Ascending aorta (tissue), 2 donors: ENCODE measurements at places on chromosomes 2 and 18. TPM values are rescaled to one million over a fixed set of nuclear protein-coding genes. Genes with fewer than 3 reads are reported as not detected.

DNA sequence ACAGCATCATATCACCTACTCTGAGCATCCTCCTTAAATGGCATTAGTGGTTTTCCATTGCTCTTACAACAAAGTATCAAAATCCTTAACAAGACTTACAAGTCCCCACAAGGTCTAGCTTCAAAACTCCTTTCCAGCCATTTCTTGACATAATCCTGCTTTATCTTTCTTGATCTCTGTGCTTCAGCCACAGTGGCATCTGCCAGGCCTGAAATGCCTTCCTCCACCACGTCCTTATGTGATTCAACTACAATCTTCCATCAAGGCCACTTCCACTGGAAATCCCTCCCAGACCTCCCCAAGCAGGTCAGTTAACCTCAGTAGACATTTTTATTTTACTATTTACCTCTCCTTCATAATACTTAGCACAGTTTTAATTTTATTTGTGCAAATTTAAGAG is 83.8 kb upstream of the CCDC150 start:
- no peak for DNase-seq

DNA sequence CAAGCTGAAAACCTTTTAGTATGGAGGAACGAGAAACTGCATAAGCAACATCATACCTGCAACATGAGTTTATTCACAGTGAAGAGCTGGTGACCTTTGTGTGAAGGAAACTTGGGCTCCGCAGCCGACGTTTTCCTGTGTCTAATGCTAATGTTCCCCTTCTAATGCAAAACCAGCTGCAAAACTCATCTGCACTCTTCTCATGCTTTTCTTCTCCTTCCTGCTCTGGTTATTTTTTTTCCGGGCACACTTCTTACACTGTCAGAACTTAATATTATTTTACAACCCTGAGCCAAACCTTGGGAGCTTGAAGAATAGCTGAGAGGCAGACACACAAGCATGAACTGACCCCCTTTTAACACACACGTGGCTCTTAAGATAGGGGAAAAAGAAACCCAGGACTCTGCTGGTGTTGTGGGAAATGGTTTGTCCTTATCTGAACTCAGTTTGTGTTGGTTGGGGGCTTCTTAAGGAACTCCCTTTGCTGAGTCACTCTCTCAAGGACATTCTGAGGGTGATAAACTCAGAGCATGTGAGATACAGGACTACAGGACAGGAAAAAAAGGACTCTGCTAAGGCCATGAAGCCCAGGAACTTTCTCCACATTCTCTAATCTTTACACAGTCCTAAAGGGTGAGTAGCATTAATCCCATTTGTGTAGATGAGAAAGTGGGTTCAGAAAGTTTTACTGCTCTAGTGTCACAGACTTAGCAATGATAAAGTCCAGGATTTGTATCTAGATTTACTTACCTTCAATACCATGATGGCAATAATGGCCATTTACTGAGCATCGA is 439.3 kb upstream of the TRIB2 start:
- DNase-seq: no peak

GRCh38 chr2:210818473-210818872 is 262.1 kb downstream of the CPS1 start:
- no peak for DNase-seq

The PLEKHH2 gene
- total RNA-seq: 15.0 TPM

GRCh38 chr2:100653449-100654035 is 90.7 kb downstream of the PDCL3 start:
- DNase-seq: no peak

GRCh38 chr2:216217904-216218260 is 108.7 kb downstream of the XRCC5 start:
- DNase-seq: no peak

GRCh38 chr18:48055351-48055750 is 124.9 kb upstream of the SMAD2 start:
- DNase-seq: no peak

DNA sequence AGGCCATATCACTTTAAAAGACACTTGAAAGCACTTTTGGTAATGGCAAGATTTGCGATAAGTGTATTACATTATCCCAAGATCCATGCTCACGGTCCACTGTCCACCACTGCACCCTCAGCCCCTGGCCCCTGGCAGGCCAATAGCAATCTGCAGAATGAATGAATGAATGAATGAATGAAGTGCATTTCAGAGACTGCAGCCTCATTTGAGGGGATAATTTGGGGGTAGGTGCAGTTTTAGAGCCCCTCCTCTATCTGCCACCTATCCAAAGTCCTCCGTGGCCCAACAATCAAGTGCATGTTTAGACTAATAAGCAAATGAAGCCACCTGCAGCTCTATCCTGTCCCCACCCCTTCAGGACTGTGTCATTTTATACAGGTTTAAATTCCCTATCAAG is 1.3 kb upstream of the RBM44 start:
- DNase-seq: no peak

- no peak for DNase-seq
These were observed 43.7 kb upstream of the FZD5 start for GRCh38 chr2:207813221-207813916.
